ENCODE measurements at places on chromosomes 1 and 21. TPM values are rescaled to one million over a fixed set of nuclear protein-coding genes. Genes with fewer than 3 reads are reported as not detected.
A peak's percentile ranks its signal among the peaks of the same experiment; 100 is the strongest.

C1orf216 gene
- total RNA-seq = 8.3 TPM

MUL1 gene
- total RNA-seq = 23.4 TPM

DNA sequence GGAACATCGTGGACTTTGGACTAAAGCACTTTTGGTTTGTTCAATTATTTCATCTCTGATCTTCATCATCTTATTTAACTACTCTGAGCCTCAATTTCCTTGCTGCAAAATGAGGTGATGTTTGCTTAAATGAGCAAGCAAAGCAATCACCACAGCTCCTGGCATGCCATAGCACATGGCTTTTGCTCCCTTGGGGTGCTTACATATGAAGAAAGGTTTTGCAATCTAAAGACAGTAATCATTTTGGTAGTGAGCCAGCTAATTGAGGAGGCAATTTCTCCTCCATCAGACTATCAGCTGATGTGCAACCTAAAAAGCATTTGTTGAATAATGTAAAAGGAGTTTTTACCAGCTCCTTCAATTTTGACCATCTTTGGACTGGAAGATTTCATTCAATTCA, 68.8 kb upstream of the KCNJ15 start:
- no peak overlapping the region for H3K27ac ChIP-seq
- H3K36me3 ChIP-seq = no peaks in the 10 kb centered on the region
- DNase-seq = peak; percentile 40

DNA sequence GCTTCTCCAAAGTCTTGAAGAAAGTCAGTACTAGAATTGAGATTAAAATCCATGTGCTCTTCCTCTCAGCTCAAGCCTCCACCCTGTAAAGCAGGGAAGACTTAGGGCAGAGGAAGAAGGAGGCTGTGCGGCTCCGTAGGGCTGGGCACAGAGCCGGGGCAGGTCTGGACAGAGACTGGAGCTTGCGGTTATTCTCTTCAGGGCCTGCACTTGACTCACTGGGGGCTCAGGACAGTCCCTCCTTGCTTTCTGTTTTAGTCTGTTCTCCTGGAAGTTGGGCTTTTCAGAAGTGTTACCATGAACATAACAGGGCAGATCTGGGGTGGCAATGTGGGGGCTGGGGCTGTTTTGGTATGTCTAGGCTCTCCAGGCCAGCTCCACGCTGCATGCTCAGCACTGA, 21.6 kb upstream of the TRABD2B start:
- no peak overlapping the region for H3K4me3 ChIP-seq
- H3K27me3 ChIP-seq = no peaks in the 10 kb centered on the region
- H3K27ac ChIP-seq = peak overlapping the region; percentile 95
- H3K36me3 ChIP-seq = no peaks in the 10 kb centered on the region

DNA sequence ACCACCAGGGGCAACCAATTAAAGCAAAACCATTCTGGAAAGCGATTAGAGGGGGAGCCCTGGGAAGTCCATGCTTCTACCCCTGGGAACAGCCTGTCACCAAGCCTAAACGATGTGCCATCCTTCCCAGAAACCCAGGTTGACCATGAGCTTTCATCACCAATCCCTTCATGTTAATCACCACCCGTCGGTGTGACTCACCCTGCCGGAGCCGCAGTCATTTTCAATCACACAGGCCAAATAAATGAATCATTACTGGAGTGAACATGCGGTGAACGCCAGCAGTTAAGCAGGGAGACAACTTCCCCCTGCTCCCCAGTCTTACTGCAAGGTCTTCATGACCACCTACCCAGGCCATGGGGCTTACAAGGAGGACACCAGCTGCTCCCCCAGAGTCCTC, 308.8 kb downstream of the AJAP1 start:
- H3K36me3 ChIP-seq = no peaks in the 10 kb centered on the region
- no peaks in the 10 kb centered on the region for H3K27me3 ChIP-seq
- H3K4me1 ChIP-seq = no peaks in the 10 kb centered on the region
- H3K27ac ChIP-seq = no peak overlapping the region
- DNase-seq = peak; percentile 84
- no peak overlapping the region for H3K4me3 ChIP-seq

GRCh38 chr1:64356636-64357256, 113.2 kb upstream of the CACHD1 start:
- H3K36me3 ChIP-seq = no peaks in the 10 kb centered on the region
- no peaks in the 10 kb centered on the region for H3K4me1 ChIP-seq
- no peak overlapping the region for H3K4me3 ChIP-seq
- DNase-seq = no peak
- no peak overlapping the region for H3K27ac ChIP-seq

DNA sequence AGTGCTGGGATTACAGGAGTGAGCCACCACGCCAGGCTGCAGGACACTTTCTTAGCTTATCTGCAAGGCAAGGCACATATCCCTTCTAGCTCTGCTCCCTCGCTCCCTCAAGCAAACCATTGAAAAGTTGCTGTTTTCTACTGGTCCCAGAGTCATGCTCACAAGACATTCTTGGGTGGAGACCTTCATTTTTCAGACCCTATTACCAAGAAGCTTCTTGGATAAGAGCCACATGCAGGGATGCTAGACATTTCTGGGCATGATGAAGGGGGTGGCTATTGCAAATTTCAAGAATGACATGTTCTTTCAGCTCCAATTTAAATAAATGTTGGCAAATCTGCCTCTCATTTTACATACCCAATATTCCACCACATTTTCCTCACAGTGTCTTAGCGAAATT, 33.9 kb downstream of the CAPN9 start:
- H3K4me3 ChIP-seq = no peak overlapping the region
- no peak overlapping the region for H3K27ac ChIP-seq
- H3K36me3 ChIP-seq = no peaks in the 10 kb centered on the region

GRCh38 chr1:43041591-43041990, 82.9 kb upstream of the SLC2A1 start:
- H3K27me3 ChIP-seq = no peaks in the 10 kb centered on the region
- H3K36me3 ChIP-seq = no peaks in the 10 kb centered on the region
- no peak for DNase-seq
- H3K4me1 ChIP-seq = no peaks in the 10 kb centered on the region

GRCh38 chr1:6181347-6181770, 1.2 kb upstream of the CHD5 start:
- no peak overlapping the region for H3K4me3 ChIP-seq
- H3K27me3 ChIP-seq = peaks cover 37% of the 10 kb centered on the region
- DNase-seq = no peak
- H3K4me1 ChIP-seq = no peaks in the 10 kb centered on the region
- peaks cover 26% of the 10 kb centered on the region for H3K36me3 ChIP-seq

- H3K27ac ChIP-seq = no peak overlapping the region
- DNase-seq = peak; percentile 30
- H3K36me3 ChIP-seq = no peaks in the 10 kb centered on the region
- H3K27me3 ChIP-seq = no peaks in the 10 kb centered on the region
Measured at GRCh38 chr1:82783044-82783443, 982.3 kb downstream of the ADGRL2 start.

GRCh38 chr21:37536616-37537278, 170.2 kb downstream of the DYRK1A start:
- H3K27ac ChIP-seq = no peak overlapping the region
- no peak for DNase-seq
- H3K36me3 ChIP-seq = no peaks in the 10 kb centered on the region
- H3K27me3 ChIP-seq = no peaks in the 10 kb centered on the region
- no peak overlapping the region for H3K4me3 ChIP-seq

DNA sequence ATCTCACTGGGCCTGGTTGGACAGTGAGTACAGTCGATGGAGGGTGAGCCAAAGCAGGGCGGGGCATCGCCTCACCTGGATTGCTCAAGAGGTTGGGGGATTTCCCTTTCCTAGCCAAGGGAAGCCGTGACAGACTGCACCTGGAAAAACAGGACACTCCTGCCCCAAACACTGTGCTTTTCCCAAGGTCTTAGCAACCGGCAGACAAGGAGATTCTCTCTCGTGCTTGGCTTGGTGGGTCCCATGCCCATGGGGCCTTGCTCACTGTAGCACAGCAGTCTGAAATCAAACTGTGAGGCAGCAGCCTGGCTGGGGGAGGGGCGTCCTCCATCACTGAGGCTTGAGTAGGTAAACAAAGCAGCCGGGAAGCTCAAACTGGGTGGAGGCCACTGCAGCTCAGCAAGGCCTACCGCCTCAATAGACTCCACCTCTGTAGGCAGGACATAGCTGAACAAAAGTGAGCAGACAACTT, 11.3 kb downstream of the C1orf105 start:
- no peak overlapping the region for H3K27ac ChIP-seq
- DNase-seq = peak; percentile 79
- peaks cover 7% of the 10 kb centered on the region for H3K36me3 ChIP-seq
- H3K4me1 ChIP-seq = peaks cover 5% of the 10 kb centered on the region
- H3K27me3 ChIP-seq = no peaks in the 10 kb centered on the region

All from MCF 10A (cell line).